T-cell (primary cell): ENCODE measurements at places on chromosomes 5 and 9. TPM values are rescaled to one million over a fixed set of nuclear protein-coding genes. Genes with fewer than 3 reads are reported as not detected.

BAAT gene
- 0.36 TPM for total RNA-seq

TEX48 gene
- 0.51 TPM for total RNA-seq

CTXN3 gene
- total RNA-seq = not detected

WDR31 gene
- 1.1 TPM for total RNA-seq

WNK2 gene
- 0.82 TPM for total RNA-seq

PCDHB1 gene
- not detected for total RNA-seq

CDH18 gene
- not detected for total RNA-seq

TAF11L10 gene
- not detected for total RNA-seq
